Ovary (tissue), 10 donors: ENCODE measurements at places on chromosomes 2 and 18.

DNA sequence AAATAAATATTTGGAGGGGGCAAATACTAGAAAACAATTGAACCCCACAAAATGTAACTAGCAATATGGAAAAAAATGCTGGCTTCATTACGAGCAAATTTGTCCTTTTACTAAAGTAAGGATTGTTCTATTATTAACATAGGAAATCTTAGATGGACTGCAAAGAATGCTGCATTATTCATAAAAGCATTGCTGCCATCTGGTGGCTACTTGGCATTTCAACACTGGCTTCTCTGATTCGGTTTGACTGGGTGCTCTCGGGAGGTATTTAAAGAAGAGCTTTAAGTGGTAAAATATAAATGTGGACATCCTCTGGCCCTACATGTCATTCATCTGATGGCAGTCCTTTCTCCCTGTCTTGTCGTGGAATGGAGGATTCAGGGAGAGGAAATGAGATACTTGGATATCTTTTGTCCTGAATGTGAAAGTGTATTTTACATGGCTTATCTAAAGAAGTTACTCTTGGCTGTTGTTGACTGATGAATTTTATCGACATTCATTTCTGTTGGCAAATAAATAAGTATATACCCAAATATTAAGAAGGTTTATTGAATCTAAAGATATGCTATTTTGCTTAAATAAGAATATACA lies 130.2 kb downstream of the ARHGAP15 start:
- DNase-seq = peak; percentile 69

DNA sequence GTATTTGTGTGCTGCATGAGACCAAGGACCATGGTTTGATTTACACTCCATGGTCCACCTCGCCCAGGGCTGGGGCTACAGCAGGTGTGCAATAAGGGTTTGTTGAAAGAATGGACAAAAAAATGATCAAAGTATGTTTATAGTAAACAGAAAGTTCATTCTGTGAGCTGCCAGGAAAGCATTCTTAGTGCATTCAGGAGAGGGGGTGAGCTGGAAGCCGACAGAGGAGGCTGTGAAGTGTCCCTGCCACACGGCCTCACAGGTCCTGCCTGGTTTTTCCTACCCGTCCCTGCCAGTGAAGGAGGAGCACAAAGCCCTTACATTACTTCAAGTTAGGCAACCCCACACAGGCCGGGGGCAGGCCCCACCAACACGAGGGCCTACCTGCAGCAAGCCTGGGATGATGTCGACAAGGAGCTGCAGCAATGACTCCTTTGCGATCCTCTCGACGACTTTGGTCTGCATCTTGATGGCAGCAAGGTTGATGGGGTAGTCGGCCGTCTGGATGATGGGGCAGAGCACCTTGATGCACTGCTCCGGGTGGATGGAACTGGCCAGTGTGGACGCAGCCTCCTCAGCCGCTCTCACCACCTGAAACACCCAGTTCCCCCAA lies 63.2 kb upstream of the TFCP2L1 start:
- DNase-seq = no peak

DNA sequence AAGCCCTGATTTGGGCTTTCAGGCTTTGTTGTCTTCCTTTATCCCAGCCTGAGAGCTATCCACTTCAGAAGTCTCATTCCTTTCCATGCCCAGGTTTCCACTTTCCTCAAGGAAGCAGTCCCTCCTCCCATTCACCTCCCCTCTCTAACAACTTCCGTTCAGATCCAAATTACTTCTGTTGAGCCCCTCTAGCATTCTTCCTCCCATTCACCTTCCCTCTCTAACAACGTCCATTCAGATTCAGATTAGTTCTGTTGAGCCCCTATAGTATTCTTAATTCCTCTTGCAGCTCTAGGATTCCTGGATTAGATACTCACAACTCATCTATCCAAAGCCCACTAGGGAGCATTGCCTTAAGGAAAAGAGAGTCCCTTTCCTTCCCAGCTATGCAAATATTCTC lies 216.8 kb downstream of the RAD51AP2 start:
- DNase-seq = no peak

DNA sequence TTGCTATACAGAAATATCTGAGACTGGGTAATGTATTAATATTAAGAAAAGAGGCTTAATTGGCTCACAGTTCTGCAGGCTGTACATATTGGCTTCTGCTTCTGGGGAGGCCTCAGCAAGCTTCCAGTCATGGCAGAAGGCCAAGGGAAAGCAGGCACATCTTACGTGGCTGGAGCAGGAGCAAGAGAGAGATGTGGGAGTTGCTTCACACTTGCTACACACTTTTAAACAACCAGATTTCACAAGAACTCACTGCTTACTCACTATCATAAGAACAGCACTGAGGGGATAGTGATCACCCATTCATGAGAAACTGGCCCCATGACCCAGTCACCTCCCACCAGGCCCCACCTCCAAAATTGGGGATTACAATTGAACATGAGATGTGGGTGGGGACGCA lies 50.6 kb downstream of the MAPRE2 start:
- DNase-seq = no peak

- no peak for DNase-seq
Measured at GRCh38 chr2:148519013-148519412, 125.5 kb upstream of the EPC2 start.

GRCh38 chr2:86562485-86562921 lies 740 bp downstream of the CHMP3 start:
- DNase-seq = no peak

GRCh38 chr2:34408100-34408499 lies 809.0 kb upstream of the FAM98A start:
- no peak for DNase-seq
